ENCODE measurements at places on chromosomes 1 and 21. TPM values are rescaled to one million over a fixed set of nuclear protein-coding genes. Genes with fewer than 3 reads are reported as not detected.

ANGPTL1 gene
- not detected for total RNA-seq

KRTAP19-3 gene
- total RNA-seq = not detected

GRCh38 chr1:59703226-59703917 lies 111.4 kb upstream of the HOOK1 start:
- DNase-seq = peak; percentile 57
- H3K36me3 ChIP-seq = no peaks in the 10 kb centered on the region
- peaks cover 95% of the 10 kb centered on the region for H3K4me1 ChIP-seq
- H3K27ac ChIP-seq = peak overlapping the region; percentile 72

DNA sequence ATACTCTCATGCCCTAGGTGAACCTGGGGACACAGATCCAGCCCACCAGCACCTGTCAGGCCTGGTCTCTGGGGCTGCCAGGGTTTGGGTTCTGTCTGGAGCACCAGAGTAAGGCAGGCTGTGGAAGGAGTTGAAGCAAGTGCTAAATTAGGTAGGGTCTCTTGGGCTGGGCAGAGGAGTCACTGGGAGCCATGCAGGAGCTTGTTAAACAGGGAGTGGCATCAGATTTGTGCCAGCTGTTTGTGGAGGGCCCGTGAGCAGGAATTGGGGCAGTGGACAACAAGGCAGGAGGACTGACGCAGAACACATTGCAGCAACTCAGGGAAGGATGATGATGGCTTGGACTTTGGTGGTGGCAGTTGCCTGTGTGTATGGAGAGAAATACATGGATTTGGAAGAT lies 56.3 kb downstream of the PTPRF start:
- peaks cover 2% of the 10 kb centered on the region for H3K27me3 ChIP-seq
- DNase-seq = no peak
- peaks cover 4% of the 10 kb centered on the region for H3K36me3 ChIP-seq
- H3K4me1 ChIP-seq = peaks cover 22% of the 10 kb centered on the region

DNA sequence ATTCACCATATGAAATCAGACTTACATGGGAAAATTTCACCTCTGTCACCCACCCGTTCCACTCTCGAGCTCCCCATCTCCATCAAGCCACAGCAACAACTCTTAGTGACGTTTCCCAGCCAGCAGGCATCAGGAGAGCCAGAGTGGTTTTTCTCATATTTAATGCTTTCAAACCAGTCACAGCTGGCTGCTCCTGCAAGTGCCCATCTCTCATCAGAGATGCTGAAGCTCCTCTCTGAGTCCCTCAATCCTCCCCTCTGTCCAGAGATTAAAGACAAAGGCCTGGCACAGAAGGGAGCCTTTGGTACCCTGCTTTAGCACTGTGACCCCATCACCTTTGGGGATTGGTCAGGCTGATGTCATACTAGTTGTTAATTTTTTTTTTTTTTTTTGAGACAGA lies 277.3 kb downstream of the DNM3 start:
- no peak for DNase-seq
- H3K36me3 ChIP-seq = peaks cover 7% of the 10 kb centered on the region
- H3K4me3 ChIP-seq = no peak overlapping the region
- H3K27ac ChIP-seq = no peak overlapping the region
- peaks cover 8% of the 10 kb centered on the region for H3K4me1 ChIP-seq
- H3K27me3 ChIP-seq = no peaks in the 10 kb centered on the region

DNA sequence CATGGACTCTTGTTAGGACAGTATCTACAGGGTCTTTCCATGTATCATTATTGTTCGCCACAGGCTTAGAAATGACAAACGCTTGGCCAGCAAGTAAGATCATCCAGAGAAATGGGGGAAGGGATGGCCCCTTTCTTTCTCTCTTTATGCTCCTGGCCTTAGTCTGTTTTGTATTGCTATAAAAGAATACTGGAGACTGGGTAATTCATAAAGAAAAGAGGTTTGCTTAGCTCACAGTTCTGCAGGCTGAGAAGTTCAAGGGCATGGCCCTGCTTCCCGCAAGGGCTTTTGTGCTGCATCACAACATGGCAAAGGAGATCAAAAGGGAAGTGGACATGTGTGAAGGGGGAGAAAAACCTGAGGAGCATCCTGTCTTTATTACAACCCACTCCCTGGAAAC lies 41.0 kb downstream of the DNTTIP2 start:
- no peak overlapping the region for H3K4me3 ChIP-seq
- H3K36me3 ChIP-seq = peaks cover 36% of the 10 kb centered on the region
- no peak overlapping the region for H3K27ac ChIP-seq
- H3K27me3 ChIP-seq = no peaks in the 10 kb centered on the region

DNA sequence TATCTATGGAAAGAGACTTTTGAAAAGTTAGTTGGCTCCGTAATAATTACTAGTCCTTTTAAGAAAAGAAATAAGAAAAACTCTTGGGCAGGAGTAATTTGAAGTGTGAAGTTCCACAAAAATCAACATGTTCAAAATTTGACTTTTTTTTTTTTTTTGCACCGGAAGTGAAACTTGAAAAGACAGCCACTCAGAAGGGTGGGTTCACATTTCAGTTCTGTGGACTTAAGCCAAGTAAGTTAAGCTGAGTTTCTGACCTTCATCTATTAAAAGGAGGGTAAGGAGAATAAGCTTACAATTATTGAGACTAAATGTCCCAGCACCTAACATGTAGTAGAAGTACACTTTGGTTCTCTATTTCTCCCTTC lies 11.0 kb downstream of the RO60 start:
- no peak overlapping the region for H3K4me3 ChIP-seq
- no peak for DNase-seq
- H3K27ac ChIP-seq = no peak overlapping the region
- H3K27me3 ChIP-seq = no peaks in the 10 kb centered on the region
- peaks cover 14% of the 10 kb centered on the region for H3K36me3 ChIP-seq
- H3K4me1 ChIP-seq = peaks cover 5% of the 10 kb centered on the region

- H3K36me3 ChIP-seq = no peaks in the 10 kb centered on the region
- peaks cover 24% of the 10 kb centered on the region for H3K4me1 ChIP-seq
- no peak overlapping the region for H3K4me3 ChIP-seq
- H3K27ac ChIP-seq = no peak overlapping the region
- no peaks in the 10 kb centered on the region for H3K27me3 ChIP-seq
- no peak for DNase-seq
These were observed 154.5 kb upstream of the GORAB start for GRCh38 chr1:170377440-170377839.

GRCh38 chr1:39474810-39475209 lies 16.6 kb upstream of the BMP8A start:
- peaks cover 11% of the 10 kb centered on the region for H3K27me3 ChIP-seq
- peaks cover 30% of the 10 kb centered on the region for H3K36me3 ChIP-seq
- no peak overlapping the region for H3K4me3 ChIP-seq
- H3K27ac ChIP-seq = peak overlapping the region; percentile 19
- peaks cover 20% of the 10 kb centered on the region for H3K4me1 ChIP-seq

GRCh38 chr1:31703431-31704270 lies at the start of gene COL16A1:
COL16A1 (minus strand) TSS chr1:31704017; CDS start chr1:31702193, 1,824 bp downstream.
- H3K27ac ChIP-seq = peak within 1 kb of the TSS; percentile 92
- peaks cover 90% of the 10 kb centered on the region for H3K4me1 ChIP-seq
- H3K4me3 ChIP-seq = peak within 1 kb of the TSS; percentile 95
- H3K27me3 ChIP-seq = peaks cover 2% of the 10 kb centered on the region
- H3K36me3 ChIP-seq = peaks cover 15% of the 10 kb centered on the region
- DNase-seq = peak; percentile 35
